ENCODE measurements at places on chromosomes 16 and 17. TPM values are rescaled to one million over a fixed set of nuclear protein-coding genes. Genes with fewer than 3 reads are reported as not detected.

Gene DHX58
- 0.37 TPM for total RNA-seq

Gene FBXO39
- not detected for total RNA-seq

Gene TAC4
- not detected for total RNA-seq

Gene DPEP3
- total RNA-seq = not detected

Gene KRTAP4-6
- not detected for total RNA-seq

Gene TBC1D3I
- 0.21 TPM for total RNA-seq

Gene KRTAP2-3
- total RNA-seq = not detected

Gene PRSS36
- total RNA-seq = 2.1 TPM

Gene PTGES3L
- total RNA-seq = 0.87 TPM

Gene PCYT2
- 16.6 TPM for total RNA-seq

Gene FN3K
- 7.5 TPM for total RNA-seq

Gene RHBDL1
- total RNA-seq = 1.2 TPM
